Astrocyte (in vitro differentiated cells and primary cell): ENCODE measurements at places on chromosomes 12 and 14.

GRCh38 chr14:58362798-58363412 is 32.8 kb upstream of the TOMM20L start:
- H3K4me1 ChIP-seq: no peaks in the 10 kb centered on the region
- no peak overlapping the region for H3K4me3 ChIP-seq
- H3K27ac ChIP-seq: no peak overlapping the region
- H3K27me3 ChIP-seq: no peaks in the 10 kb centered on the region
- peaks cover 27% of the 10 kb centered on the region for H3K36me3 ChIP-seq
- DNase-seq: peak; percentile 4

DNA sequence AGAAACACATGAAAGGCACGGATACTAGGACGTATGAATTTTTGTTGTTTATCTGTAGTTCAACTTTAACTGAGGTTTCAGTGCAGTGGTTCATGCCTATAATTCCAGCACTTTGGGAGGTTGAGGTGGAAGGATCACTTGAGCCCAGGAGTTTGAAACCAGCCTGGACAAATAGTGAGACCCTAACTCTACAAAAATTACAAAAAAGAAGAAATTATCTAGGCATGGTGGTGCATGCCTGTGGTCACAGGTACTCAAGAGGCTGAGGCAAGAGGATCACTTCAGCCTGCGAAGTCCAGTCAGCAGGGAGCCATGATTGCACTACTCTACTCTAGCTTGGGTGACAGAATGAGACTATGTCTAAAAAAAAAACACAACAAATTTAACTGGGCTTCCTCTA is 8.0 kb downstream of the KRT6B start:
- no peak overlapping the region for H3K27ac ChIP-seq
- no peak for DNase-seq
- peaks cover 41% of the 10 kb centered on the region for H3K4me1 ChIP-seq
- no peaks in the 10 kb centered on the region for H3K36me3 ChIP-seq
- H3K4me3 ChIP-seq: no peak overlapping the region

- H3K36me3 ChIP-seq: no peaks in the 10 kb centered on the region
- H3K4me3 ChIP-seq: no peak overlapping the region
- no peaks in the 10 kb centered on the region for H3K27me3 ChIP-seq
- no peak for DNase-seq
These were observed 25.1 kb downstream of the ASPG start for GRCh38 chr14:104110491-104111209.

DNA sequence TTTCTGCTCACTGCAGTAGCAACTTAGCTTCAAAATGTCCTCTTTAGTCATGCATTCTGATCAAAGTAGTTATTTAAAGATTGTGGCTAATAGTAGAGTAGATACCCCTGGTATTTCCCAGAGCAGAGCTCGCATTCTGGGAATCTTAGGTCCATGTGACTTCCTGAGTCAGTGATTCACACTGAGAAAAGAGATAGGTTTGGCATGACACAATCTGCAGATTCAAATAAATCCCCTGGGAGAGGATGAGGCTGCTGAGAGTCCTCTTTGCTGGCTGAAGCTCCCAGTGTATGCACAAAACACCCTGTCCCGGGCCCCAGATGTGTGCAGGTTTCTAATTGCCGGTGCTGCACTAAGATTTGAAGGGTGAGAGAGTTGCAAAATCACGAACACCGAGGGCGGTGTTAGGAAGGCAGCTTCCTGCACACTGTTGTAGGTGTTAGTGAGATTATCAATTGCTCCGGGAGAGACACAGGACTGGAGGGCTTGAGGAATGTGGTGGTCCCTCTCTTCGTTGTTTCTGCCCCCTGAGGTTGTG is 233.2 kb downstream of the NRXN3 start:
- H3K4me1 ChIP-seq: peaks cover 14% of the 10 kb centered on the region
- no peaks in the 10 kb centered on the region for H3K36me3 ChIP-seq
- peak overlapping the region; percentile 52 for H3K27ac ChIP-seq
- DNase-seq: peak; percentile 71
- H3K4me3 ChIP-seq: no peak overlapping the region

- DNase-seq: no peak
- H3K27ac ChIP-seq: no peak overlapping the region
- no peaks in the 10 kb centered on the region for H3K36me3 ChIP-seq
- peaks cover 9% of the 10 kb centered on the region for H3K4me1 ChIP-seq
These were observed 5.7 kb upstream of the CTDSP2 start for GRCh38 chr12:57852200-57852599.

DNA sequence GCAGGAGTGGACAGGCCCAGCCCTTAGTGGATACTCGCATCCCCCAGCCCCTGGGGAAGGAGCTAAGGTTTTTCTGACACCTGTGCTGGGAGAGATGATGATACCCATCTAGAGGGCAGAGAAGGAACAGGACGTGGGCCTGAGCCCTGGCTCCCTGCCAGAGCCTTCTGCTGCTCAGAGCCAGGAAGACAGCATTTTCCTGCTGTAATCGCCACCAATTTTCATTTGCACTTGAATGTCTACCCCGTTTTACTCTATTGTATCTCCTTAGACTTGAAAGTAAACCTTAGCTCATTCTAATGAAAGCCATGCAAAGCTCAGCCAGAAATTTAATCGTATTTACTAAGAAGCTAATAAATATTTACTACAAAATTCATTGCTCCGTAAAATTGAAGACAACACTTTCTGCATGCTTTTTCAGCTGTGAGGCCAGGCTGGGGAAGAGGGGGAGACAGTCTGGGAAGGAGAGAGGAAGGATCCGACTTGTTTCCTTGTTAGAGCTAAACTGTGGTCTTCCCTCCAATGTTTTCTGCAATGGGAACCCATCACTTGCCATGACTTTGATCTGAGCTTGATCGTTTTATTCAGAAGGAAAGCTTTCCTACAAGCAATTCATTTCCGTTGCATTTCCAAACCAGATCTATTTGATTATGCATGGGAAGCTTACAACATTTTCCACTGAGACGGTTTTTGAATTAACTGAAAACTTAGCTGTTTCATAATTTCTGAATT is 17.6 kb upstream of the TRAF3 start:
- H3K4me3 ChIP-seq: no peak overlapping the region
- no peak overlapping the region for H3K27ac ChIP-seq
- H3K27me3 ChIP-seq: peaks cover 16% of the 10 kb centered on the region
- H3K36me3 ChIP-seq: no peaks in the 10 kb centered on the region
- peaks cover 2% of the 10 kb centered on the region for H3K4me1 ChIP-seq
- no peak for DNase-seq

DNA sequence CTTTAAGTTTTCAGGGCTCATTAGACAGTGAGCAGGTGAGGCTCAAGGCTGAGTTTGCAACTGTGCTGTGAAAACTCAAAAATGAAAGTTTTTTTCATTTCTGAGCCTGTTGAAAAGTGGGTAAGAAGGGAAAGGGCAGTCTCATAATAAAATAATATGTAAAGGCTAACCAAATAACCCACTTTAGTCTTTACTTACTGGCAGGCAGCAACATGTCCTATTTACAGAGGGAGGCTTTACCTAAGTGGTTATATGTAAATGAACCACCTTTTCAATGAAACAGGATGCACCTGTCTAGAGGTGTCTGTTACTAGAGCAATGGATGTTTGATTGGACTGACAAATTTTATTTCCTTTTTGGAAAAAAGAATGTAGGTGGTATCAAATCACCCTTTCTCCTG is 158.0 kb downstream of the ETV6 start:
- H3K4me3 ChIP-seq: no peak overlapping the region
- H3K4me1 ChIP-seq: peaks cover 8% of the 10 kb centered on the region
- H3K27ac ChIP-seq: no peak overlapping the region
- no peaks in the 10 kb centered on the region for H3K27me3 ChIP-seq
- DNase-seq: no peak
- no peaks in the 10 kb centered on the region for H3K36me3 ChIP-seq

- H3K27me3 ChIP-seq: no peaks in the 10 kb centered on the region
- H3K4me3 ChIP-seq: no peak overlapping the region
- H3K36me3 ChIP-seq: no peaks in the 10 kb centered on the region
- peaks cover 13% of the 10 kb centered on the region for H3K4me1 ChIP-seq
These were observed 16.5 kb upstream of the RIMKLB start for GRCh38 chr12:8681129-8681884.

GRCh38 chr12:106228320-106228710 is 19.5 kb downstream of the CKAP4 start:
- no peaks in the 10 kb centered on the region for H3K36me3 ChIP-seq
- DNase-seq: no peak
- H3K4me1 ChIP-seq: no peaks in the 10 kb centered on the region
- H3K27me3 ChIP-seq: no peaks in the 10 kb centered on the region

DNA sequence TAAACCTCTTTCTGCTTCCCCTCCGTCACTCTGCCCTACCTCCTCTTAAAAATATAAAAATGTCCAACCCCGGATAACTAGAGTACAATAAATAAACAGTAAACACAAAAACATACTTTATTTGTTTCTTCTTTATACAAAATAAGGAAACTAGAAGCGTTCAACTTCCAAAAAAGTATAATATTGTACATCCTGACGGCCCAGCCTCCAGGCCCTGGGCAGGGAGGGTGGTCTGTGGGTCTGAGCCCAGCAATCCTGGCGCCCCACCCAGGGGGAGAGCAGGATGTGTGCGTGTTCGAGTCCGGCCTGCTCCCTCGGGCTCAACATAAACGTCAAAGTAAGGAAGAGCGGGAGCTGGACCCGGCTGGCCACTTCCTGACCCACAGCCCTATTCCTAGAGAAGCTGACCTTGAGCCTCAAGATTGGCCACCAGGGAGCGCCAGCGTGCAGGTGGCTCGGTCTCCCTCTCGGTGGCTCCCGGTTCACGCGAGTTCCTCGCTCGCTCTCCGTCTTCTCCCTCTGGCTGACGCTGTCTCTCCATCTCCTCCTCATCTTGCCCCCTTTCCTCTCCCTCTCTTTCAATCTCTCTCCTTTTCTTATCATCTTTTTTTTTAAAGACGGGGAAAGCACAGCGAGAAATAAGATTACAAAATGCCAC is 9.4 kb downstream of the LHX5 start:
- no peak overlapping the region for H3K4me3 ChIP-seq
- DNase-seq: peak; percentile 37
- no peaks in the 10 kb centered on the region for H3K36me3 ChIP-seq
- H3K27ac ChIP-seq: no peak overlapping the region
- H3K27me3 ChIP-seq: peaks cover 74% of the 10 kb centered on the region
- peaks cover under 1% of the 10 kb centered on the region for H3K4me1 ChIP-seq
